Activated naive CD4-positive, alpha-beta T cell (primary cell): ENCODE measurements at places on chromosomes 3 and 15.

DNA sequence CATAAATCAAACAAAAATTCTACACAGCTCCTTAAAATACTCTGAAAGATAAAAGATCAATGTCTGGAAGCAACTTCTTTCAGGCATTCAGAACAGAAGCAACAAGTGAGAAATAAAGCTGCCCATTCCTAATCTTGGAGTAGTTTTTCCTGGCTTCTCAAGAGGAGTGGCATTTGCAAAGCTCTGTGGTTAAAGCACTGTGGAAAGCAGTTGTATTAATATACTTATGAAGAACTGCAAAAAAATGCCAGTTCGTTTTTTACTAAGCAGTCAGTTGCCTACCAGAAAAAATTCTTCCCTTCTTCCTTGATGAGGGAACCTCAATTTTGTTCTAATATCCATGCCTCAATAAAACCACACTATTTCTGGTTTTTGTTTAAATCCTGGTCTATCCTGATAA is 197.8 kb downstream of the TNIK start:
- no peak for DNase-seq

GRCh38 chr3:126355777-126356372 is 1.3 kb downstream of the KLF15 start:
- DNase-seq: no peak

DNA sequence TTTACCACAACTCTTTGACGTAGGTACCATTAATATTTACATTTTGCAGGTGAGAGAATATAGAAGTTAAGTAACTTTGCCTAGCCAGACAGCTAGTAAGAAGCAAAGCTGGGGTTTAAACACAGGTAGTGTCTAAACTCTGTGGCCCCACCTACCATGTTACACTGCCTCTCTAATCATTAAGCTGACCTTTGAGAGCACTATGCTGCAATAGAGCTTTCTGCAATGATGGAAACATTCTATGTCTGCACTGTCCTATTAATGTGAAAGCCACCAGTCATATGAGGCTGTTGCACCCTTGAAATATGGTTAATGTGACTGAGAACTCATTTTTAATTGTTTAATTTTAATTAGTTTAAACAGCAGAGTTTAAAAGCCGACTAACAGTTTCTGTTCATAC is 6.3 kb upstream of the RARB start:
- no peak for DNase-seq

DNA sequence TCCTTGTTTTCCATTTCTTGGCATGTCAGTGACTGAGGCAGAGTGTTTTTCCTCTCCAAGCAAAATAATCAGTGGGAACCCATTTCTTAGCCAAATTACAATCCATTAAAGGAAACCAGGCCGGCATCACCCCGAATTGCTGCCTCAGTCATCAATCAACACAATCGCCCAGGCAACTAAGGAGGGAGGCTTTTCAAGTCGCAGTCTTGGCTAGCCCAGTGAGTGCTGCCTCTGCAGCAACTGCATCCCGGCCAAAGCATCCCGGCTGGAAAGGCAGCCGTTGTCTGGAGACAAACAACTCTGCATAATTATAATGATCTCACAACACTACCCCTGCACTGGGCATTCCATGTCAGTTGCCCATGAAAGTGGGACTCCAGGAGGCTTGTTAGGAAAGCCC is 213.5 kb upstream of the PRICKLE2 start:
- no peak for DNase-seq

DNA sequence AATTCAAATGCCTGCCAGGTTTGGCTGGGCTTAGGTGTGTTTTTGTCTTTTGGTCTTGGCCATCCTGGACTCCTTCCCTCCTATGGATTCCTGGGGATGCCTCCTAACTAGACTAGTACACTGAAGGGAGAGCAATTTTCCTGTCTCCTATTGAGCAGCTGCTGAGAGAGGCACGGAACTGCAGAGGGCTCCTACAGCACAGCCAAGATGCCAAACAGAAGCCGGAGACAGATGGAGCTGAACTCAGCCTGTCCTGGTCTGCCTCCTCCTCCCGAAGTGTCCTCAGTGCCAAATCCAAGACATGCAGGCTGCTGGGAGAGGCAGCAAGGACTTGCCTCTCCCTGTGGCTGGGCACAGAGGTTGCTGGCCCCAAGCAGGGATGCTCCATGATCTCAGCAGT is 256.6 kb upstream of the PROK2 start:
- no peak for DNase-seq

DNA sequence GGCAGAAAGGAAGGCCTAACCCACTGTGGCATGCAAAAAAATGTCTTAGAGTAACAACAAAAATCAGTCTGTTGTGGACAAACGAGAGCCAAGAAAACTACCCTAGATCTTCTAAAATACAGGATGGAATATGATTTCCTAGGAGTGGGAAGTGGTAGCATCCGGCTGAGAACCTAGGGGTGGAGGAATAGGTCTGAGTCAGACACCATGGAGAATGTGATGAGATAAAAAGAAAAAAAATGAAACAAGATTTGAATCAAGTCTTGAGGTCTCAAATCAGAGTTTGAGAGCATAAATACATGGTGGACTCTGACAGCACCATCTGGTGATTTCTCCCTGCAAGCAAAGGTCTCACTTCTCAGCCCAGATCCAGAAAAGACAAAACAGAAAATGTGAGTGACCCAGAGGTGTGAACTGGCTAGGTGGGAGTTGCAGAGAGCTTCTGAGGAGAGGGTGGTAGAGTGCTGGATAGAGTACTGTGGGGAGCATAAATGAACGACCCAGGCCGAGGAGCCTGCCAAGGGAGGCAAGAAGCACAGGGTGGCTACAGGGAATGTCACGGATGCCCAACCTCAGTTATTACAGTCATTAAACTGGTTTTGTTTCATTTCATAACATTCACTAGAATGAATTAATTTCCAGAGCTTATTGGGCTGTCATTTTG is 27.6 kb upstream of the VEPH1 start:
- no peak for DNase-seq

- DNase-seq: no peak
Measured at GRCh38 chr3:8307545-8308110, 194.0 kb upstream of the LMCD1 start.

DNA sequence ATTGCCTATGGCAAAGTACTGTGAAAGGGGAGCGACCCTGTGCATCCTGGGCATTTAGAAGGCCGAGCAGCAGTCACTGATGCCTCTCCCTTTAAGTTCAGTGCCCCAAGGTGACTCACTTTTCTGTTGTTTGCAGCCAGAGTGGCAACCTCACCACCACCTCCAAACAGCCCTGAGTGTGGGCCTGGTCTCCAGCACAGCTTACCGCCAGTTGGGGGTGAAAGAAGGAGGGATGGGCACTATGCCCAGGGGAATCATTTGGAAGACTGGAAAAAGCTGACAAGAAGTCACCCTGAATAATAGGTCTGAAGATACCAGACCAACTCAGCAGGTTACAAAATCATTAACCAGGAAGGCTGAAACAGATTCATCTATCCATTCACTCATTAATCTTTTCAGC is 571.8 kb downstream of the EPHB1 start:
- DNase-seq: no peak
